Omental fat pad (tissue), 4 donors: ENCODE measurements at places on chromosomes 1 and 21.

GRCh38 chr1:8782001-8782620 is 35.3 kb downstream of the RERE start:
- DNase-seq = no peak

- DNase-seq = no peak
Observed at GRCh38 chr1:184494929-184495328, 108.1 kb downstream of the C1orf21 start.

DNA sequence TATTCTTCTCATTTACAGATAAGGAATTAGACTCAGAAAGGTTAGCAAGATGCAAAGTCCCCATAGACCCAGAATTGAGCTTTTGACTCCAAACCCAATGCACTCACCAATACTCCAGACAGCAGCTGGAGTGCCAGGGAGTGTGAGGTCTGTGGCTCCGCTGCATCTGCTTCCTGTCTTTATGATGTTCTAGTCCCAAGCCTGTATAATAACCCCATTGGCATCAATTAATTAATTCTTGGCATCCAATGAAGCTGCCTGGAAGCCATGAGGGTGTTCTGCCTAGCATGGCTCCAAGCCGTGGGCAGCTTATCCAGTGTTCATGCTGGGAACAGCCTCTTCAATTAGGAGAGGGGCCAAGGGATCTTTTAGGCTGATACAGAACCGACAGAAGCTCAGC is 188.7 kb downstream of the GIPC2 start:
- no peak for DNase-seq

DNA sequence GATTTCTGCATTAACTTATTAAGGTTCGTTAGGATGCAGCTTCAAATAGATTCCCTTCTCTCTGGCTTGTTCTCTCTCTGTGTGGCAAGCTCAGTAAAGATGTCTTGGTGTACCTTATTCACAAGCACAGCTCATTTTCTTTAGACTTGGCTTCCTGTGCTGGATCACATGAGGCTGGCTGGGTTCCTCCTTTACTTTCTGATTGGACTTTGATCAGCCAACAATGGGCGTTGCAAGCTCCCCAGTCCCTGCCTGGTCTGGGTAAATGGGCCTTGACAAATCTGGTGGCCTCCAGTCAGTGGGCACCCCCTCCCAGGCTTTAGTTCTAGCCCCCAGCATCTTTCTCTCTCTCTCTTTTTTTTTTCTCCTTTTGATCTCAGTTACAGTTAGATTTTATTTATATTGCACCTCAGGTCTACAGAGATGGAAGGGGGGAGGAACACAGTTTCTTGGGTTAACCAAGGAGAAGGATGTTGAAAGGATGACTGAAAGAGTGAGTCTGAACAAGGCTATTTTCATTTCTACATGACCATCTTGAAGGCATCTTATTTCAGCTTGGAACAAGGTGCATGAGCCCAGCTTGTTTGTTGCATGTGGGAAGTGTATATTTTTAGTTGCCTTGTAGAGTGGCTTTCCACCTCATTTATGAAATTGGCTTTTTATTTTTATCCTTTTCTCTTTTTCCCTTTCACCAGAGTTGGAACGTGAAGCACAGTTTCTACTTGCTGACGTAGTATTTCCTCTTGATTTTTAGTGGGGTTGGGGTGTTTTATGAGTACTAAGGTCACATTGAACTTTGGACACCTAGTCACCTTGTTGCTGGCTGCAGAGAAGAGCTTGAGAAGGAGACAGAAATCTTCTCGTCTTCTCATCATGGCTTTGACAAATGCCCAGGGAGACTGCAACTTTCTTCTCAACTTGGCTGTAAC is 77.1 kb downstream of the PBX1 start:
- DNase-seq = no peak

DNA sequence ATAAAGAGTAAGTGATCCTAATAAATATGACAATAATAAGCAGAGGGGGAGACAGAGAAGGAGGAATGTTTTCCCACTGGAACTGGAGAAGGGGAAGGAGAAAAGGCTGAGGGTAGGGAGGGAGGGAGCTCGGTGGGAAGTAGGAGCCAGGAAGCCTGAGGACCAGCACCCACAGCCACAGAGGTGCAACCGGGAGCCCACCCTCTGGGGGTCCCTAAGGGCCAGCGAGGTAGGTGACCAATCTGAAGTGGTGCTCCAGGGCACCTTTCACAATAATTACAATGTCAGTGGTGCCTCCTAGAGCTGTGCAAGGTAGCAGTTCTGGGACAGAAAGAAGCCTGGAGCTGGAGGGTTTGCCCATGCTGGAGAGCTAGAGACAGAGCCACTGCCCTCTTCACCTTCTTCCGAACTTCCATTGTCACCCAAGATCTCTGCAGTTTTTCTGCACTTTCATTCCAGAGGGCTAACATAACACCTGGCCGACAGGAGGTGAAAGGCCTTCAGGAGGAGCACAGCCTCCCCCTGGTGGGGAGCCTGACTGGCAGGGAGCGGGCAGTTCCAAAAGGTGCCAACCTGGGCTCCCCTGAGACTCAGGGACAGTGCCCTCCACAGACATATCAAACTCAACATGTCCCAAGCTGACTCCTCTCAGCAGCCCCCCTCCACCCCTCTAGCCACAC is 4.1 kb upstream of the AHCYL1 start:
- DNase-seq = no peak

DNA sequence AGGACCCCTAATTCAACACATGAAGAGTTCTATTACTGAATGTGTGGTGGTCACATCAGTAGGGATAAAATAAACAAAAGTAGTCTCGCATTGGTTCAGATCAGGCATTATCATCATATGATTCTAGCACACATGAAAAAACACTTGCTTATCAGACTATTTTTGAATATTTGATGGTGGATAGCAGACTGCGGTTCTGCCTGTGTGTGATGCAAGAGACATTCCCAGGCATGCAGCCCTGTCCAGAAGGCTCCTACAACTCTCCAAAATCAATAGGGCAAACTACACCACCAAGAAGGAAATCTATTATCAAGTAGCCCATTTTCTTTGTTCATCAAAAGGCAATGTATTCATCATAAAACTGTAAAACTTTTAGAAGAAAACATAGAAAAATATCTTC is 304.7 kb downstream of the DUSP10 start:
- no peak for DNase-seq

- no peak for DNase-seq
Observed at GRCh38 chr1:101959456-101959855, 37.3 kb downstream of the OLFM3 start.

- DNase-seq = no peak
Observed at GRCh38 chr1:5941671-5942070, 50.6 kb downstream of the NPHP4 start.

DNA sequence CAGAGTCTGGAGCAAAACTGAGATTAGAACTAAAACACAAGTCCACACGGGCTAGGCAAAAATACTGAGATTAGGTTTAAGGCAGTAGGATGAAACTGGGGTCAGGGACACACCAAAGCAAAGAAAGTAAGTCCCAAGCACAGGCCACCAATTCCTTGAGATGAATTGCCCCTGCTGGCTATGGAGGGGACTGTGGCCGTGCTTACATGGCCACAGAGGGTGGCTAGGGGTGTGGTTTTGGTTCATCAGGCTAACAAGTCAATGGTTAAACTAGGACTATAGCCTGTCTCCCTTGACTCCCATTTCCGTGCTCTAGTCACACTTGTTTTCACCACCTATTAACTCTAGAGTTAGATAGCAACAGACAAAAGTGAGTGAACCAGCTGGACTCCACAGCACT is 394.8 kb downstream of the PBX1 start:
- DNase-seq = no peak

DNA sequence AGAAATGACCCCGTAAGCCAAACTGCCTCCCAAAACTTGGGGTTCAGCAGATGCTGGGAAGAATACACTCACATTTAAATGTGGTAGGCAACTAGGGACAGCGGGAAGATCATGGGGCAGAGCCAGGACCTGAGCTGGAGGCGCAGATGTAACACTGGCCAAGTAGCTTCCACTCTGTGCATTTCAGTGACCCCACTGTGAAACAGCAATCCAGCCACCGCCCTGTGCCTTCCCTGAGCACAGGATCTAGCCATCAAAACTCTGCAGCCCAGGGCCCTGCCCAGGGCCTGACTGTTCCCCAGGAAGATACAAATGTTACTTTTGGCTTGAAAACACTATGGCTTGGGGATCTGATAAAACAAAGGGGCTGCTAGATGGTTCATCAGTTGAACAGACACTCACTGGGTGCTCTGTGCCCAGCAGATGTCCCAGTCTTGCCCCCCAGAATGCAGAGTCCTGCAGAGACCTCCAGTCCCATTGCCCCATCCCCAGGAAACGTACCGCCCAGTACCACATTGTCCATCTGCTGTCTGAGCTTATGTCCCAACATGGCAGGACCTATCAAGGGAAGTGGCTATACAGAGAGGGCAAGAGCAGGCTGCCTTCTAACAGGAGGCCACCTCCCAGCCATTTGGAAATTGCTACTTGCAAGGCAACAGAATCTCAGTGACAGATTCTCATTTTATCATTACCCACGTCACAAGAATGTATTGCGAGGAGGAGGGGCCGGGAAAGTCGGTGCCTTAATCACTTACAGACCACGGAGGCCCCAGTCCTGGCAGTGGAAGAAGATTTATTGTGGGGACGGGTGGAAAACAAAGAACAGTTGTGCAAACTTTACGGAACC is 124.0 kb downstream of the DMRTB1 start:
- no peak for DNase-seq
